ENCODE measurements at places on chromosomes 2 and 18. TPM values are rescaled to one million over a fixed set of nuclear protein-coding genes. Genes with fewer than 3 reads are reported as not detected.

PLGLB1 gene
- 1.1 TPM for total RNA-seq

CLASP1 gene
- total RNA-seq, result 117 TPM

ALLC gene
- total RNA-seq, result not detected

NDC80 gene
- total RNA-seq, result 6.3 TPM

FMNL2 gene
- total RNA-seq, result 42.5 TPM
